ENCODE measurements at places on chromosomes 16 and 17. TPM values are rescaled to one million over a fixed set of nuclear protein-coding genes. Genes with fewer than 3 reads are reported as not detected.
A peak's percentile ranks its signal among the peaks of the same experiment; 100 is the strongest.

GRCh38 chr16:75868636-75869632 is 142.6 kb upstream of the CPHXL start:
- H3K27me3 ChIP-seq, result no peaks in the 10 kb centered on the region
- H3K36me3 ChIP-seq, result no peaks in the 10 kb centered on the region
- H3K4me1 ChIP-seq, result no peaks in the 10 kb centered on the region
- no peak overlapping the region for H3K27ac ChIP-seq

GRCh38 chr16:674968-675883 is at the start of gene RHBDL1:
RHBDL1 (plus strand) TSS chr16:675671; CDS start chr16:675791, 120 bp downstream.
- H3K4me3 ChIP-seq, result no peak within 1 kb of the TSS
- H3K36me3 ChIP-seq, result peaks cover 7% of the 10 kb centered on the region
- H3K27me3 ChIP-seq, result peaks cover 7% of the 10 kb centered on the region
- H3K27ac ChIP-seq, result no peak within 1 kb of the TSS

DNA sequence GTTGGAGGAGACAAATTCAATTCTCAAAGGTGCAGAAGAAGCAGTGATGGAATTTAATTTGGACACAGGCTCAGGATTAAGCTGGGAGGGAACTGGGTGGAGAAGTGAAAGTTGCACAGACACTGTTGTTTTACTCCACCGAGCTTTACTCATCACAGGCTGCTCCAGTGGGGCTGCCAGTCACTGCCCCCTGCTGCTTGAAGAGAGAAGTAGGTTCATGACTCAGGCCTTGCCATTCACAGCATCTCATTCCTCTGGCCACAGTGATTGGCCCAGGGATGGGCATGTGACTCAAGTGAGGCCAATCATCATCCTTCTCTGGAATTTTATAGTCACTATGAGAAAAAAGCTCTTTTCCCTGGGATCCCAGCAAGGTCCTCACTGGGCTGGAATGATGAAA is 11.8 kb downstream of the GNAO1 start:
- H3K4me1 ChIP-seq, result no peaks in the 10 kb centered on the region
- H3K27ac ChIP-seq, result no peak overlapping the region
- H3K4me3 ChIP-seq, result no peak overlapping the region
- no peaks in the 10 kb centered on the region for H3K36me3 ChIP-seq

- H3K4me1 ChIP-seq, result peaks cover 57% of the 10 kb centered on the region
- no peaks in the 10 kb centered on the region for H3K27me3 ChIP-seq
- DNase-seq, result no peak
- H3K27ac ChIP-seq, result peak overlapping the region; percentile 4
- no peak overlapping the region for H3K4me3 ChIP-seq
- peaks cover 54% of the 10 kb centered on the region for H3K36me3 ChIP-seq
Observed at GRCh38 chr17:76565728-76566612, 19.7 kb downstream of the ST6GALNAC2 start.

DNA sequence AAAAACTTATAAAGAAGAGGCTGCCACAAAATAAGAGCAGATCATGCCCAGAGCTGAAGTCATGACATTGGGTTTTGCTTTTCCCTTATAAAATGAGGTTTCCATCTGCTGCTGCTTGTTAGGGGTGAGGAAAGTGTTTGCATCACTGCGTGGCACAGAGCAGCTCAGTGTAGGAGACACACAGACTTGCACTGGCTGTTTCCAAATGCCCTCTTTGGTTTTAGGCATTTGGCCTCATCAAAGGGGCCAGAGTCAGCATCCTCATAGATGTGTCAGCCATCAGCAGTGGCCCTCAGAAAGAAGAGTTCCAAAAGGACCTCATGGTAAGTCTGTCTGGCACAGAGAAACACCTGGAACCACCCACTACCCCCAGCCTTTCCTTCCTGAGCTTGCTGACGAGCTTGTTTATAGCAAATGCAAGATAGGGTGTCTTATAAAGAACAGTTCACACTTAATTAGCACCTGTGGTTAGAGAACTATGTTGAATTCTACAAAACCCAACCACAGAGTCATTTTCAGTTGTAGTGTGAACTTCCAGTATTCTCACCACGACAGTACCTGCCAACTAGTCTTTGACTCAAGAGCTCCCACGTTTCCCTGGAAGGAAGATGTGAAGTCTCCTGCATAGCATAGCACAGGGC is 17.0 kb downstream of the VWA3A start:
- H3K4me1 ChIP-seq, result peaks cover 8% of the 10 kb centered on the region
- no peaks in the 10 kb centered on the region for H3K27me3 ChIP-seq
- no peak for DNase-seq

DNA sequence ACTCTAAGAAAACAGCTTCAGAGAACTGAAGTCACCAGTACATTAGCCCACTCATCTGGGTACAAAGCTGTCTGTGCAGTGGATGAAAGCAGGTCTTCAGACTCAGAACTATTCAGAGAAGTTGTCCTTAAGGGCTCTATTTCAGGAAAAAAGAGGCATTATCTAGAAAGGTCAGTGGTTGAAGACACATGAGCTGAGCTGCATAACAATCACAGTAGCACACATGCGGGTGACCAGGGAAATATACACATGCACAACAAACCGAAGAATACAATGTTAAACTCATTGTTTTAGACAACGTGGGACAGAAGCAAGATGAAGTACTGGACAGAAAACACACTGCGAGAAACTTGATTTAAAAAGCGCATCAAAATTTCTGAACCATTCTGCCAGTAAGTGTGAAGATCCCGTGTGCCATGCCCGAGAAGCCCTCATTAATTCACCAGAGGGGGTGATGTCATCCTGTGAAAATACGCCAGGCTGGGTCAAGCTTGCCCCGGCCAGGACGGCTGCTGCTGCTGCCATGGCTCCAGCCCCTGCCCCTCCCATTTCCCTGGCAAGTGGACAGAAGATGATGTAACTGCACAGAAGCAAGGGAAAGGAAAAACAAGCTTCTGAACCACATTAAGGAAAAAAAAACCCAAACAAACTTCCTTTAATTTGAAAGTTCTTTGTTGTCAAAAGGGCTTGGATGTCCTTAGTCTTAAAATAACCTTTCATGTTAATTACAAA is 10.1 kb downstream of the DYNC1LI2 start:
- no peak overlapping the region for H3K4me3 ChIP-seq
- H3K4me1 ChIP-seq, result peaks cover 15% of the 10 kb centered on the region
- H3K27ac ChIP-seq, result no peak overlapping the region
- DNase-seq, result no peak
- H3K36me3 ChIP-seq, result peaks cover 15% of the 10 kb centered on the region

- H3K36me3 ChIP-seq, result peaks cover 23% of the 10 kb centered on the region
- DNase-seq, result no peak
- peak overlapping the region; percentile 5 for H3K27ac ChIP-seq
- H3K4me1 ChIP-seq, result peaks cover 3% of the 10 kb centered on the region
- no peaks in the 10 kb centered on the region for H3K27me3 ChIP-seq
- H3K4me3 ChIP-seq, result no peak overlapping the region
Observed at GRCh38 chr17:78673395-78673794, 96.2 kb upstream of the DNAH17 start.

GRCh38 chr17:81095383-81095762 is 60.4 kb downstream of the BAIAP2 start:
- no peaks in the 10 kb centered on the region for H3K36me3 ChIP-seq
- peak overlapping the region; percentile 47 for H3K4me3 ChIP-seq
- peak; percentile 57 for DNase-seq
- H3K4me1 ChIP-seq, result peaks cover 46% of the 10 kb centered on the region
- no peaks in the 10 kb centered on the region for H3K27me3 ChIP-seq

- H3K4me1 ChIP-seq, result no peaks in the 10 kb centered on the region
- H3K4me3 ChIP-seq, result no peak overlapping the region
- DNase-seq, result no peak
Observed at GRCh38 chr16:7182510-7183109, 150.0 kb upstream of the RBFOX1 start.

- no peak overlapping the region for H3K4me3 ChIP-seq
- no peaks in the 10 kb centered on the region for H3K36me3 ChIP-seq
- no peak overlapping the region for H3K27ac ChIP-seq
- no peak for DNase-seq
Observed at GRCh38 chr17:6823011-6823442, 8.5 kb downstream of the TEKT1 start.

- DNase-seq, result no peak
- H3K36me3 ChIP-seq, result no peaks in the 10 kb centered on the region
- no peak overlapping the region for H3K4me3 ChIP-seq
- H3K4me1 ChIP-seq, result no peaks in the 10 kb centered on the region
- H3K27me3 ChIP-seq, result peaks cover 3% of the 10 kb centered on the region
Observed at GRCh38 chr16:5649762-5650743, 552.5 kb upstream of the EEF2KMT start.

GRCh38 chr17:79451167-79451566 is 159.7 kb downstream of the RBFOX3 start:
- no peaks in the 10 kb centered on the region for H3K4me1 ChIP-seq
- H3K27me3 ChIP-seq, result no peaks in the 10 kb centered on the region
- H3K36me3 ChIP-seq, result no peaks in the 10 kb centered on the region
- H3K4me3 ChIP-seq, result no peak overlapping the region
- no peak for DNase-seq
- H3K27ac ChIP-seq, result no peak overlapping the region

DNA sequence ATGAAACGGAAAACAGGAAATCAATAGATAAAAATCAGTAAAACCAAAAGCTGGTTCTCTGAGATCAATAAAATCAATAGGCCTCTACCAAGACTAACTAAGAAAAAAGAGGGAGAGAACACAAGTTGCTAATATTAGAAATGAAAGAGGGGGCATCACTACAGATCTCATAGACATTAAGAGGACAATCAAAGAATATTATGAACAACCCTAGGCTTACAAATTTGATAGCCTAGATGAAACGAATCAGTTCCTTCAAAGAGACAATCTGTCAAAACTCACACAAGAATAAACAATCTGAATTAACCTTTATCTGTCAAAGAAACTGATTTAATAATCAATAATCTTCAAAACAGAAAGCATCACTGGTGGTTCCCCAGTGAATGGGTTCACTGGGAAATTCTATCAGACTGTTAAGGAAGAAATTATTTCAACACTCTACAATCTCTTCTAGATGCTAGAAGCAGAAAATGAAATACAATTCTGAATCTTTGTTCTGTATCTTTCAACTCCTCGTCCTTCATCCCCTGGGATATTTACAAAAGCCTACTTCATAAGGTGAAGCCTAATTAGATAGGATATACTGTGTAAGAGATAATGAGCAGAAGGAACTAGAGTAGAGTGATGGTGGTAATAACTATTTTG is 4.4 kb downstream of the ABCA9 start:
- no peaks in the 10 kb centered on the region for H3K27me3 ChIP-seq
- H3K36me3 ChIP-seq, result no peaks in the 10 kb centered on the region
- no peak overlapping the region for H3K4me3 ChIP-seq

DNA sequence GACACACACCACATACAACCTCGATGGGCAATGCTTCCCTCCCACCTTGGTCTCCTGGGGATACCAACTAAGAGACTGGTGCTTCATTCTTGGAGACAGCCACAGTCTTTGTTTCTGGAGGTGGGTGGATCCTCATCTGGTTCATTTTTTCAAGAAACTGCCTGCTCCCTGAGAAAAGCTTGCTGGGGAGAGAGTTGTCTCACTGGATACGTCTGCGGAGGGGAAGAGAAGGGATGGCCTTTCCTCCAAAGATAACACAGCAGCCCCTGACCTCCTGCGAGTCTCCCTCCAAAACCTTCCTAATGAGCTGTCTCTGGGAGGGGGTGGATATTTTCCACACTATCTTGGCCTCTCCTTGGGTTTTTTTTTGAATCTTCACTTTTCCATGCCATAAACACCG is 221.2 kb downstream of the SOX9 start:
- DNase-seq, result no peak
- no peaks in the 10 kb centered on the region for H3K4me1 ChIP-seq
- no peaks in the 10 kb centered on the region for H3K36me3 ChIP-seq
- peaks cover 12% of the 10 kb centered on the region for H3K27me3 ChIP-seq
- no peak overlapping the region for H3K4me3 ChIP-seq
- no peak overlapping the region for H3K27ac ChIP-seq

GRCh38 chr16:23504076-23504452 is 6.2 kb downstream of the GGA2 start:
- H3K27me3 ChIP-seq, result no peaks in the 10 kb centered on the region
- DNase-seq, result no peak
- peak overlapping the region; percentile 41 for H3K27ac ChIP-seq

GRCh38 chr16:11793840-11794239 is 3.2 kb downstream of the ZC3H7A start:
- DNase-seq, result no peak
- H3K27ac ChIP-seq, result peak overlapping the region; percentile 93
- no peaks in the 10 kb centered on the region for H3K27me3 ChIP-seq
- H3K4me1 ChIP-seq, result peaks cover 63% of the 10 kb centered on the region
- peak overlapping the region; percentile 76 for H3K4me3 ChIP-seq

- peaks cover 25% of the 10 kb centered on the region for H3K4me1 ChIP-seq
- no peaks in the 10 kb centered on the region for H3K27me3 ChIP-seq
- H3K36me3 ChIP-seq, result peaks cover 16% of the 10 kb centered on the region
- no peak overlapping the region for H3K4me3 ChIP-seq
- no peak overlapping the region for H3K27ac ChIP-seq
Observed at GRCh38 chr17:35376245-35376644, 2.8 kb upstream of the SLFN11 start.

DNA sequence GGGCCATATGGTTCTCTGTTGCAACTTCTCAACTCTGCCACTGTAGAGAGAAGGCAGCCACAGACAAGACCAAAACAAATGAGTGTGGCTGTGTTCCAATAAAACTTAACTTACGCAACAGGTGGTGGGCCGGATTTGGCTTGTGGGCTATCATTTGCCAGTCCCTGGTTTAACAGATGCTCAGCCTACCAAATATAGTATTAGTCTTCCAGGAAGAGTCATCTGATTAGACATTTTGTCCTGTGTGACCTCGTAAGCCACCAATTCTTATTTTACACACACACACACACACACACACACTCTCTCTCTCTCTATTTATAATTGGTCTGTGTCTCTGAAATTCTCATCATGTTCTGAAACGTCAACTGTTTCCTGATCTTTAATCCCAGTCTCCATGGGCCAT is 245.9 kb downstream of the XYLT1 start:
- no peaks in the 10 kb centered on the region for H3K27me3 ChIP-seq
- peaks cover 7% of the 10 kb centered on the region for H3K4me1 ChIP-seq
- H3K27ac ChIP-seq, result peak overlapping the region; percentile 78
- H3K36me3 ChIP-seq, result no peaks in the 10 kb centered on the region
- peak; percentile 73 for DNase-seq

- H3K4me3 ChIP-seq, result no peak overlapping the region
- H3K27ac ChIP-seq, result no peak overlapping the region
- H3K36me3 ChIP-seq, result peaks cover 12% of the 10 kb centered on the region
Observed at GRCh38 chr17:17075125-17075781, 33.0 kb downstream of the MPRIP start.

GRCh38 chr17:28996554-28997096 is 9.2 kb downstream of the SEZ6 start:
- no peaks in the 10 kb centered on the region for H3K36me3 ChIP-seq
- no peak overlapping the region for H3K4me3 ChIP-seq
- no peaks in the 10 kb centered on the region for H3K4me1 ChIP-seq

- H3K27ac ChIP-seq, result no peak overlapping the region
- no peaks in the 10 kb centered on the region for H3K27me3 ChIP-seq
- DNase-seq, result no peak
- H3K36me3 ChIP-seq, result no peaks in the 10 kb centered on the region
Observed at GRCh38 chr16:55667753-55668152, 12.0 kb downstream of the SLC6A2 start.

- H3K36me3 ChIP-seq, result no peaks in the 10 kb centered on the region
- peak; percentile 26 for DNase-seq
- H3K27ac ChIP-seq, result no peak overlapping the region
- no peak overlapping the region for H3K4me3 ChIP-seq
- peaks cover 22% of the 10 kb centered on the region for H3K4me1 ChIP-seq
Observed at GRCh38 chr17:33964344-33964979, 290.6 kb upstream of the CCL2 start.

The LIMD2 gene
- total RNA-seq, result 145 TPM

The CMTM2 gene
- total RNA-seq, result not detected

The MYL11 gene
- 1.2 TPM for total RNA-seq

The LRRC37A gene
- total RNA-seq, result 1.7 TPM

The KRTAP16-1 gene
- total RNA-seq, result not detected

The EVI2B gene
- 15.0 TPM for total RNA-seq

The GCGR gene
- not detected for total RNA-seq

The UMOD gene
- total RNA-seq, result not detected

The SEPTIN1 gene
- total RNA-seq, result 169 TPM

The SPATA32 gene
- total RNA-seq, result 0.27 TPM

The FCSK gene
- total RNA-seq, result 11.0 TPM

The CNP gene
- total RNA-seq, result 50.1 TPM

Measured in activated CD8-positive, alpha-beta T cell treated with anti-CD3 and anti-CD28 coated beads for 36 hours (primary cell).